Uterus (tissue), 4 donors: ENCODE measurements at places on chromosomes 11 and 22. TPM values are rescaled to one million over a fixed set of nuclear protein-coding genes. Genes with fewer than 3 reads are reported as not detected.

The CARNS1 gene
- total RNA-seq = 0.76 TPM

The OTOG gene
- total RNA-seq = not detected

- no peak for DNase-seq
- no peaks in the 10 kb centered on the region for H3K27me3 ChIP-seq
- no peak overlapping the region for H3K4me3 ChIP-seq
- no peaks in the 10 kb centered on the region for H3K4me1 ChIP-seq
- H3K27ac ChIP-seq = no peak overlapping the region
Observed at GRCh38 chr22:39883057-39883456, 10.5 kb downstream of the ENTHD1 start.

DNA sequence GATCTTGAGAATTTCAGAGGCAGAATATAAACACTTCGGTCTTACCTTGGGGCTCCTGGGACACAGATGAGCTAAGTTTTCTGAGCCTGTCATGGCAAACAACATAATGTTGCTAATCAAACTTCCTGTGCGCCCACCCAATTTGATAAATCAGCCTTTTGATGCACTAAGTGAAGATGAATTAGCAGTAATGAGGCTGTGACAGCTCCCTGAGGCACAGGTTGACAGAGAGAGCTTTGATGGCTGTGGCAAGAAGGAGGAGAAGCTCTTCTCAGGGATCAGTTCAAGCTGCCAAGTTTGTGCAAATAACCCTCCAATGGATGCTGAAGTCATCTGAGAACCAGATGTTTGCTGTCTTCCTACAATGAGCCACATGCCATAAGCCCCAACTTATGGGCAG lies 34.4 kb downstream of the DRD2 start:
- H3K4me3 ChIP-seq = no peak overlapping the region
- H3K36me3 ChIP-seq = no peaks in the 10 kb centered on the region
- DNase-seq = no peak
- H3K4me1 ChIP-seq = no peaks in the 10 kb centered on the region

GRCh38 chr11:114133548-114134329 lies 74.2 kb downstream of the ZBTB16 start:
- peak; percentile 73 for DNase-seq
- peak overlapping the region; percentile 100 for H3K27ac ChIP-seq
- H3K27me3 ChIP-seq = no peaks in the 10 kb centered on the region
- peaks cover 27% of the 10 kb centered on the region for H3K4me1 ChIP-seq

The CNTN5 gene
- total RNA-seq = 0.58 TPM

- H3K4me1 ChIP-seq = peaks cover 4% of the 10 kb centered on the region
- peak overlapping the region; percentile 96 for H3K27ac ChIP-seq
- peak; percentile 91 for DNase-seq
- no peak overlapping the region for H3K4me3 ChIP-seq
- no peaks in the 10 kb centered on the region for H3K27me3 ChIP-seq
Observed at GRCh38 chr22:31102441-31103081, 4.8 kb downstream of the SELENOM start.

The HTR3A gene
- 0.14 TPM for total RNA-seq

The FOLR2 gene
- 32.2 TPM for total RNA-seq

DNA sequence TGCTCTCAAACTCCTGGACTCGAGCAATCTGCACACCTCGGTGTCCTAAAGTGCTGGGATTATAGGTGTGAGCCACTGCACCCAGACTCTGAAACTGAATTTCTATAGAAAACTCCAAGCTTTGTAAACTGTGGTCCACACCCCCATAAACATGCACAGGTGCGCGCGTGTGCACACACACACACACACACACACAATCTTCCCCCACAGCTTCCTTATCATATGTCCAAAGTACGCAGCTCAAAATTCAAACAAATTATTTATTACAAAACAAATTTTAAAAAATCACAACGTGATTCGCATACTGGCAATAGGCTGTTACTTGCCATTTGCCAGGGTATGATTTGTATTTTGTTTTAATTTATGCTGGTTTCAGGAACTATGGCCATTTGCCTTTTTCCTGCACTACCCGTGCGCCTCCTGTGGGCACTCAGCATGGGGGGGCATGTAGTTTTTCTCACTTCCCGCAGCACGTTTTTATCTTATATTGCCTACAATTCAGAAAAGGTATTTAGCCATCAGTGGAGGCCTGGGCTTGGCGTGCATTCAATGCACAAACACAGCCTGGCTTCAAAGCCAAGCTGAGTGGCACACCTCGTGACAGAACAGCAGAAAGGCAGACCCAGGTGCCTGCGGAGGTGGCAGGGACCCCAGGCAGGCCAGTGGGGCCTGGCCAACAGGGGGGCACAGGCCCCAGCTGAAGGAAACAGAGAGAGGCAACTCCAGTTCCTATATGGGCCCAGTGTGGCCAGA lies 10.8 kb upstream of the SNX32 start:
- H3K4me1 ChIP-seq = no peaks in the 10 kb centered on the region
- no peak overlapping the region for H3K27ac ChIP-seq
- H3K27me3 ChIP-seq = no peaks in the 10 kb centered on the region
- no peak for DNase-seq
- no peak overlapping the region for H3K4me3 ChIP-seq

GRCh38 chr11:69899957-69900821 lies 81.0 kb upstream of the FGF3 start:
- DNase-seq = no peak
- no peaks in the 10 kb centered on the region for H3K27me3 ChIP-seq
- H3K36me3 ChIP-seq = no peaks in the 10 kb centered on the region
- no peak overlapping the region for H3K27ac ChIP-seq
- no peaks in the 10 kb centered on the region for H3K4me1 ChIP-seq

DNA sequence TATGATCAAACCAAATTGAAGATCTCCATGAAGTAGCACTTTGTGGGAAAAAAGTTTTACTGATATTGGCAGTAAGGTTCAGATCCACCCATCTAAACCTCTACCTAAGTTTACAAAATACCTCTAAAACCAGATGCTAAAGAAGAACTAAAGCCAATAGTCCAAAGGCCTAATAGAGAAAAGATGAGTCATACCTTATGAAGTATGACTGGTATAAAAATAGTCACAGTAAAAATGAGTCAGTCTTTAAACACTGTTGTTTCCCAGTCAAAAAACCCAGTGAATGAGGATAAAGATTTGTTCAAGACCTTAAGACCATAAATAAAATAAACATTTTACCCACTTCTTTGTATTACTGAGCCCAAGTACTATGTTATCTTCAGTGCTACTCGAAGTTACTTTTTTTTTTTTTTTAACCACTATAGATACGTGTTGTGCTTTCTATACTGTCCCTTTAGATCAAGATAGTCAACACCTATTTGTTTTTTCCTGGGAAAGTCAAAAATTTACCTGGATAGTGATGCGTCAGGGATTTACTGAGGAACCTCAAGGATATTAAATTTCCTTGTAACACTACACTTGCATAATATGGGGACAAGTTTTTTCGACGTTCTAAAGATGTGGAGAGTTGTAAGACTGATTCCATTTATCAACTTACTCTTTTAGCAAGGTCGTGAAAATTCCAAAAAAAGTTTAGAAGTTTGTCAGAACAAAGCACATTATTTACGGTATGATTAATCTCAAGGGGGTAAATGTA lies 87.3 kb downstream of the CCDC73 start:
- DNase-seq = no peak
- H3K4me1 ChIP-seq = no peaks in the 10 kb centered on the region

DNA sequence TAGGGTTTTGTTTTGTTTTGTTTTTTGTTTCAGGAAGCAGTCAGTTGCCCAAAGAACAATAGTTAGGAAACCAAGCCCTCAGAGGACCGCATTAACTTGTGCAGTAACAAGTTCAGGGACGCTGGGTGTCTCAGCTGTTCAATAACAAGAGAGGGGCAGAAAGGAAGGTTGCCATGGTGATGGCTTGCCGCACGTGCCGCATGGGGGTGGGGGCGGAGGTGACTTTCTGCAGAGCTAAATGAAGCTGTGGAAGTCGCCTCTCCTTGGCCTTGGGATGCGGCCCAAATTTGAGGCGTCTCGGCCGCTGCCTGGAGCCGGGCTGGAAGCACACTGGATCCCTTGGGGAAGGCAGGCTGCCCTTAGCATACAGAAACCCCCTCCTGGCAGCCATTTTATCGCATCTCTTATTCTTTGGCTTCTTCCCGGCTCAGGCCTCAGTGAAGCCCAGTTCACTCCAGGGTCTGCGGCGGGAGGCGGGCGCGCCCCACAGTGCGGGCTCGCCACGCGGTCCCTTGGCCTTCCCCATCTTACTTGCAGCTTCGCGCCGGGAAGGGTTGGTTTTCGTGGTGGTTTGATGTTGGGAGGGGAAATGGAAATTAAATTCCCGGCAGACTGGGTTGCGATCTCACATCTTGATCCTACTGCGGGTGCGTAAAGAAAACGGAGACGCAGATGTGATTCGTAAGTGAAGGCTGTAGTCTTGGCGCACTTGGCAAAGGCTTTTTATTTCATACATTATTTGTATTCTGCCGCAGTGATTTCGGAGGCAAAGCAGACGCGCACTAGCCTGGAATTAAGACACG lies 94.3 kb downstream of the SLC17A6 start:
- H3K36me3 ChIP-seq = no peaks in the 10 kb centered on the region
- DNase-seq = peak; percentile 21
- no peaks in the 10 kb centered on the region for H3K4me1 ChIP-seq
- no peak overlapping the region for H3K27ac ChIP-seq
- H3K4me3 ChIP-seq = peak overlapping the region; percentile 27

DNA sequence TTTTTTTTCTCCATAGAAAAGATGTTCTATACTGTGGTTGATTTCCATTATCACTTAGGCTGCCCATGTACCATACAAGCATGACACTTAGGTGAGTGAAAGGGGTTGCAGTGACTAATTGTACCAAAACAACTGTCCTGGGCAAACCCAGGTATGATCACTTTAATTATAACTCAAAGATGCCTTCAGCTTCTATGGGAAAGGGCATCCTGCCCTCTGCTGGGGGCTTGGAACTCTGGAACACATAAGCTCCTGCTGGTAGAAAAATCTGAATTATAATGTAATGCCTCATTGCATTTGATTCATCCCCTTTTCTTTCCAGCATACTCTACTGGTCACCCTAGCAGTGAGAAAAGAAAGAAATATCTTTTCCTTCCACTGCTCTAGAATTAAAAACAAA lies 206.3 kb downstream of the DDX10 start:
- no peak overlapping the region for H3K4me3 ChIP-seq
- H3K4me1 ChIP-seq = no peaks in the 10 kb centered on the region
- DNase-seq = no peak
- no peak overlapping the region for H3K27ac ChIP-seq
